ENCODE measurements at places on chromosomes 4 and X.

GRCh38 chr4:147913137-147913536, 181.2 kb downstream of the ARHGAP10 start:
- DNase-seq: no peak

GRCh38 chr4:56768763-56769162, 52.7 kb downstream of the SPINK2 start:
- no peak for DNase-seq

- no peak for DNase-seq
Measured at GRCh38 chrX:72110876-72111708, 20.6 kb downstream of the RTL5 start.

- DNase-seq: no peak
Measured at GRCh38 chr4:5696341-5696740, 12.0 kb downstream of the EVC2 start.

GRCh38 chr4:180794333-180794732, 1448.9 kb upstream of the TENM3 start:
- no peak for DNase-seq

- DNase-seq: no peak
Measured at GRCh38 chrX:997631-998137, 214.8 kb downstream of the CRLF2 start.

- DNase-seq: no peak
Measured at GRCh38 chr4:118826723-118827444, 9.0 kb downstream of the SEC24D start.

DNA sequence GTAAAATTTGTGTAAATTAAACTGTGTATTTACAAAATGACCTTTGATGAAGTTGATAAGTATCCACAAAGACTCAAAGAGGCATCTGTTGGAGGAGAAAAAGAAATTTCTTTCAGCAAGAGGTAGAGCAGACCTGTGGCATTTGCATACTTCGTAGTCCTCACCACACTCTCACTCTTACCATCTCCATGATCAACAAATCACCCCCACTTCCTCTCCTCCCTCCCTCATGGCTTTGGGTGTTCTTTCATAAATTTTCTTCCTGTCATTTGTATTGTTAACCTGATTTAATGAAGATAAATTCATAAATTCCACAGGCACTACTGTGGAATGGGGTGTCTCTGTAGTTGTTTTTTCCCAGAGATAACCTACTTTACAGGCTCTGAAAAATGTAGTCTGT, 366.5 kb downstream of the ZNF674 start:
- DNase-seq: no peak
